ENCODE measurements at places on chromosomes 16 and 17. TPM values are rescaled to one million over a fixed set of nuclear protein-coding genes. Genes with fewer than 3 reads are reported as not detected.

- DNase-seq: no peak
Observed at GRCh38 chr17:58377661-58378060, 25.7 kb upstream of the SUPT4H1 start.

DNA sequence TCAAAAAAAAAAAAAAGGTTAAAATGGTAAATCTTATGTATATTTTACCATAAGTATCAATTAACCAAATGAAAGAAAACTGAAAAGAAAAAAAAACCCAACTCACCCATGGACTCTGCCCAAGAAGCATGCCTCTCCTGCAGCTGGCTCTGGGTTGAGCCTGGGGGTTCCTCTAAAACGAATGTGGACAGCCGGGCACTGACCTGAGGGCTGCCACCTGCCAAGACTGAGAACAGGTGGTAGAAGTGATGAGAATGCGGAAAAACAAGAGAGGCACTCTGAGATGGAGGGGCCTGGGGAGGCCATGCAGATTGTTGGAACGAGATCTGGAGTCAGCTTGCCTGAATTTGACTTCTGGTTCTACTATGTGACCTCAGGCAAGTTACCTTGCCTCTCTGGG lies 85.5 kb upstream of the MSI2 start:
- DNase-seq: no peak

DLG4 gene
- 22.5 TPM for polyA plus RNA-seq

- DNase-seq: no peak
Observed at GRCh38 chr17:20203761-20204263, 194.7 kb downstream of the SPECC1 start.

GRCh38 chr16:57704011-57704904 lies 9.7 kb downstream of the DRC7 start:
- no peak for DNase-seq

ITGB3 gene
- 20.7 TPM for polyA plus RNA-seq

HNF1B gene
- 112 TPM for polyA plus RNA-seq

GRCh38 chr17:77271411-77271810 lies 130.6 kb downstream of the SEC14L1 start:
- DNase-seq: no peak
